ENCODE measurements at places on chromosomes 7 and 10.

- no peak for DNase-seq
Observed at GRCh38 chr10:105347487-105347886, 706.4 kb downstream of the SORCS3 start.

DNA sequence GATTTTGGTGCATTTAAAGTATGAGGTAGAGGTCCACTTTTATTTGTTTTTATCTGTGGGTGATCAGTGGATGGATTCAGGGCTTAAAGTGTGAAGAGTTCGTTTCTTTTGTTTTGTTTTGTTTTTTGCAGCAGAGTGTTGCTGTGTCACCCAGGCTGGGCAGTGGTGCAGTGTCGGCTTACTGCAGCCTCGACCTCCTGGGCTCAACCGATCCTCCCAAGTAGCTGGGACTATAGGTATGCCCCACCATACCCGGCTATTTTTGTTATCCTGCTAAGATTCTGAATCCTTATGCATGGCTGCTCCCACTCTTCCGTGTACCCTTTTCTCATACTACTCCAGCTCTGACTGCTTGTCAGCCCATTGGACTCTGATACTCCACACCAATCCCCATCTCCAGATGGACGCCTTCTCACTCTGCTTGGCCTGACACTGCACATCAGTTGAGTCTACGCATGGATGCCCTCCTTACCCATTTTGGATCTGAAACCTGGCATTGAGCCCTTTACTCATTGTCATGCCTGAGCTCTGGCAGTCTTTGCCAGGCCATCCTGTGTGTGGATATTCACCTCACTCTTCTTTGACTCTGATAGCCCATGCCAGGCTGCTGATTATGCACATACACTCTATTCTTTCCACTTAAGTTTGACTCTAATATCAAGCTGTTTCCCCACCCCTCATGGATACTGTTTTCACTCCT lies 119.5 kb downstream of the CCSER2 start:
- DNase-seq = peak; percentile 57

DNA sequence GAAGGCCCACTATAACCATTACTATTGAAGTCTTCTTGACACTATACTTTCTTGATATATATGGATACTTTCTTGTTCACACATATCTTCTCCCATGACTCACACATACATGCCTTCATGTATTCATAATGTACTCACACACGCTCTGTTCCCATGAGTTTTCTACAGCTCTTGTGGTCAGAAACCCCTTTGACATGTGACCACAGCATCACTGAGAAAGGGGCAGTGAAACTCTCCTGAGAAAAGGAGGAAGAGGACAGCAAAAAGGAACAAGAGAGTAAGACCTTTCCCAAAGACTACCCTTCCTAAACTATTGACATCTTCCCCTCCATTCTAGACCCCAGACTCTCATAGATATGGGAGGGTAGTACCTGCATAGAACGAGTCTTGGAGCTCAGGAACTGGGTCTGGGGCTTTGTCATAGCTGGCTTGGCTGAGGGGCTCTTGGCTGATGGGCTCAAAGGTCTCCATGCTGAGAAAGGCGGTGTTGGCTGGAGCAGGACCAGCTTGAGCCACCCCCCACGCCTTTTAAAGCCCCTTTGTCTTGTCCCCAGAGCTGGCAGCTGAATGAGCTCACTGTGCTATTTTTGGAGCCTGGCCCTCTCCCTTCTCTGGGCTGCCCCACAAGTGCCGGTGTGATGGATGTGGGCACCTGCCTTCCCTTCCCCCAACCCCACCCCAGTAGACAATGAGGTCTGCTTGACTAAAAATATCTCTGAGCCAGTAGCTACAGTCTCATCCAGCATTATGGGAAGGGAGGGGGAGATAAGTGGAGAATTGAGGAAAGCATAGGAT lies 5.1 kb downstream of the SYNPO2L start:
- no peak for DNase-seq

- no peak for DNase-seq
Observed at GRCh38 chr10:45404087-45404769, 30.2 kb downstream of the ALOX5 start.

DNA sequence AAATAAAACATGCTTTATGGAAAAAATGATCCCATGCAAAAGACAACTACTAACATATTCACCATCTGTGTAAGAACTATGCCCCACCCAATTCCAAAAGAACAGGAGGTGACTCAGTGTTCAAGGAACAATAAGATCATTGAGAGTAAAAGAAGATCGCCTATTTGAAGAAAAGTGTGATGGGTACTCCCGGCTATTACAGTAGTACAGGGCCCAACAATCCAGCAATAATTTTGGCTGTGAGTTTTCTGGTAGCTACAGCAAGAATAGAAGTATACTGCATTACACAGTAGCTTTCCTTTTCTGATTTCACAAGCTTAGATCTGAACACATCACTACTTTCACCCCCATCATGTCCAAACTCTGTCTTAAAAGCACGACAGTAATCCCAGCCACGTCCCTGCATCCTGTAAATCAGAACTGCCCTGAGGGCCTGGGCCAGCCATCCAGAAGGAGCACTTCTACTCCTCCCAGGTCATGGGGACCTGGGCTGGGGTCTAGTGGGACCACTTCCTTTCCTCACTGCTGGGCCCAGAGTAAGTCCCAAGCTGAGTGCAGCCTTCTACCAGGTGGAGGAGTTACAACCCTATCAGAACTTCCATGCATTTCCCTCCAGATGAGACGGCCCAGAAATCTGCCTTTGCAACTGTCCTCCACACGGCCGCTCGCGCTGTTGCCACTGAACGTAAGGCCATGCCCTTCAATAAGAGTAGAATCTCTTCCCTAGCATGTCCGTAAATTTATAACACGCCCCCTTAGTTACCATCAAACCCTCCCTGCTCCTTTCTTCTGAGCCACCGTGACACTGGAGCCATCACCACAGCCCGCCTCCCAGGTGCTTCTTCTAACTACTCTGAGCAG lies 7.9 kb downstream of the ESYT2 start:
- DNase-seq = peak; percentile 65

All from ACHN (cell line).